ENCODE measurements at places on chromosomes 13 and 19. TPM values are rescaled to one million over a fixed set of nuclear protein-coding genes. Genes with fewer than 3 reads are reported as not detected.

GRCh38 chr13:103130681-103131210, 64.5 kb upstream of the SLC10A2 start:
- no peak for DNase-seq

- no peak for DNase-seq
These were observed 91.8 kb downstream of the UBL3 start for GRCh38 chr13:29758531-29759114.

DNA sequence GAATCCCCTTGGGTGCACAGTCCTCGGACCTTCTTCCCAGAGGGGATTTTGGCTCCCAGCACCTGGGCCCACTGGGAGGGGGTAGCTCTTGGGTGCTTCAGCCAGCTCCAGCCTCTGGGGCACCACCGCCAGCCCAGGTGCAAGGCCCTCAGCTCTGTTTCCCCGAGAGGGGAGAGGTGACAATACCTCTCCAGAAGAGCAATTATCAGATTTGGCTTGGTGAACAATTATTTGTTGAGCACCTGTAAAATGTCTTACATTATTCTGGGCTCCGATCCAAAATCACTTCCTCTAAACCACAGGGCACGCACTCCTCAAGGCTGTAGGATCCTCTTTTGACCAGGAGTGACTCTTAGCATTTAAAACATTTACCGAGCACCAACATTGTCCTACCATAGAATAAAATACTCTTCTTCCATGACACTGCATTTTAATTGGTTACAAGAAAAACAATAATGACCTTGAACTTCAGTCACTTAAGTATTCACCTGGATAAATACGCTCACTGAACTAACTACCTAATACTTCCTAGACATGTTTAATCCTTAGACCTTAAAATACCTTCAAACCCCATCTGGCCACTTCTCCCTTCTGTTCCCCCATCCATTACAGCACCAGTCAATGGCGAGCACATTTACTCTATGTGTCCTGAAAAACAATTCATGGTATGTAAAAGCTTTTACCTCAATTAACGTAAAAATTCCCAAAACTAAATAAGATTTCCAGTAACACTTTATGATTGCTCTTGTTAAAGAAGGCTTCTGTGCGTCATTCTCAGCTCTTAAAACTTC, 54.8 kb downstream of the ABCC4 start:
- no peak for DNase-seq

DNA sequence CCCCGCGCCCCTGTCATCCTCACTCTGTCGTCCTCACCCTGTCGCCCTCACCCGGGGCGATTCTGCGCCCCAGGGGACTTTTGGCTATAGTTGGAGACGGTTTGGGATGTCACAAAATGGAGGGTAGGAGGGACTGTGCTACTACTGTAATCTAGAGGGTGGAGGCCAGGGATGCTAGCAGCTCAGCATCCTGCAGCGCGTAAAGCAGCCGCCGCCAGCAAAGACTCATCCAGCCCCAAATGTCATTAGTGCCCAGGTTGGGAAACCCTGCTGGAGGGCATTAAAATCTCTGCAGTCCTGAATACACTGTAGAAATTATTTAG, 362 bp downstream of the ZNF557 start:
- no peak for DNase-seq

DNA sequence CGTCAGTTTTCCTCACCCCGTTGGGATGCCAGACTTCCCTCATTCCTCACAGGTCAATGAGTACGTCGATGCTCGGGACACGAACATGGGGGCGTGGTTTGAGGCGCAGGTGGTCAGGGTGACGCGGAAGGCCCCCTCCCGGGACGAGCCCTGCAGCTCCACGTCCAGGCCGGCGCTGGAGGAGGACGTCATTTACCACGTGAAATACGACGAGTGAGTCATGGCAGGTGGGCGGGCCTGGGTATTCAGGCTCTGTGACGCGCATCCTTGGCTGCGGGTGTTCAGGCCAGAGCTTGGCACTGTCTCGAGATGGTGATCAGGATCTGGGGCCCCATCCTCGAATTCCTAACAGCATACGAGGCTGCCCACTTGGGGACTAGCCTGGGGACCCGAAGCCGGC, 21.4 kb downstream of the UHRF1 start:
- DNase-seq: no peak

DNA sequence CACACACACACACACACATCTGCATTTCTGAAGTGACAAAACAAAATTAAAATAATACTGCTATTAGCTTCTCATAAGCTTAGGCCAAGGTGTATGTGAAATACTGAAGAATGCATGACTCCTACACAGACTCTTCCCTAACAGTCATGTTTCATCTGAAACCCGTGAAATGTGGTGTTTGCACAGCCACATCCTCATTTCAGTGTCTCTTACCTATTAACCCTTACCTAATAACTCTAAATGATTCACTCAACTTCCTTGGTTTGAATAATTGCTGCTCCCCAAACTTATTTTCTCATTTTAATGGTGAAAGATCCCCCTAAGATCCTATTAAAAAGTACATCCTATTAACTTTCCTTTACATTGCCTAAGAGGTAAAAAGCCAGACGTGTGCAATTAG, 117.6 kb downstream of the MIPEP start:
- no peak for DNase-seq

DNA sequence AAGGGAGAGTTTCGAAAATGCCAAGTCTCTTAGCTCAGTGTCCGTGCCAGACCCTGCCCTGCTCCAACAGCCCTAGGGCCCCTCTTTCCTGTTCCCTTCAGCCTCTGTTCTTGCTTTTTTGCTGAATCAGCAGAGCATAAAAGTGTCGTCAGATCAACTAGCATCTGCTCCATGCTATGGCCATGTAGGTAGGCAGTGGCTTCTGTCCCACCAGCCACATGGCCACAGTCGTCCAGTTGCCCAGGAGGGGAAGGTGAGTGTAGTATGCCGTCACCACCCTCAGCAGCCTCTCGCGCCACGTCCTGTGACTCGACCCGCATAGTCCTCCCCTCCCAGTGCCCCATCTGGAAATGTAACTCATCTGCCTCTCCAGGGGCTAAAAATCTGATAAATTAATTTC, 50.9 kb upstream of the ATP11A start:
- DNase-seq: no peak

- no peak for DNase-seq
These were observed 121.2 kb downstream of the B3GLCT start for GRCh38 chr13:31320946-31321345.

DNA sequence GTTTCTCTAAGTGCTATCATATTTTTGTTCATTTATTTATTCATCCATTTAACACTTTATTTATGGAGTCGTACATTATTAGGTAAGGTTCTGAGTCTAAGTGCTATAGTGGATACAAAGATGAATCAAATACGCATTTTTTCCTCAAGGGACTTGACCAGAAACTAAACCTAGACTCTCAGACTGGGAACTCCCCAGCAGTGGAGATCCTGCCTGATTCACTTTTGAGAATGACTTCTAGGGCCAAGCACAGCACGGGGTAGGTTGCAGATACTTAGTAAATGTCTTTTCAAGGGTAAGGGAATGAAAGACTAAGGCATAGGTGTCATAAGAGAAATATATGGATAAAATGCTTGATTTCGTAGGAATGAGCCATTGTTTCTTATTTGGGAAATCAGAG, 7.2 kb downstream of the DNAJC15 start:
- no peak for DNase-seq

GRCh38 chr13:76461999-76462398, 424.2 kb downstream of the KCTD12 start:
- DNase-seq: no peak

DNA sequence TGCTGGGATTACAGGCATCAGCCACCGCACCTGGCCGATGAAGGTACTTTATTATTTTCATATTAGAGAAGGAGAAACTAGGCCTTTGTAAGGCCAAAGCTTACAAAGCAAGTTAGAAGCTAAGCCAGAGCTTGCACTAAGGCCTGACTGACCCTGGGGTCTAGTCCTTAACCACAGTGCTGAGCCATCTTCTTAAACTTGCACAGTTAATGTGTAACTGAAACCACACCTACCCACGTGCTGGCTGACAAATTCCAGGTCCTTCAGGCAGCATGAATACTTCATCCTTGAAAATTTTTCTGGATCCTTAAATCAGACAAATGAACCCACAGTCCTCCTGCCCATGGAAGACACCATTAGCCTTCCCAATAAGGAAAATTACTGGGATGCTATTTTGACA, 880.6 kb downstream of the UQCRFS1 start:
- DNase-seq: no peak

DNA sequence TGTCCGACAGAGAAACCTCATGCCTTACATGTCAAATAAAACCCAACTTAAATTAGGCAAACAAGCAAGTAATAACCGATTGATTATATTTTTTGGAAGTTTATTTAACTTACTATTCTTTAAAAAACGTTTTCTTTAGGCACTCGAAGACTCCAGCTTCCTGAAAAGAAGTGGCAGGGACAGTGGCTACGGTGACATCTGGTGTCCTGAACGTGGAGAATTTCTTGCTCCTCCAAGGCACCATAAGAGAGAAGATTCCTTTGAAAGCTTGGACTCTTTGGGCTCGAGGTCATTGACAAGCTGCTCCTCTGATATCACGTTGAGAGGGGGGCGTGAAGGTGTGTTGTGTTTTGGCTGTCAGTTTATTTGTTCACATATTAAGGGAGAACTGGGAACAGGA, 164.4 kb downstream of the LMO7 start:
- no peak for DNase-seq

- no peak for DNase-seq
These were observed 10.4 kb upstream of the KLK14 start for GRCh38 chr19:51093101-51093500.

DNA sequence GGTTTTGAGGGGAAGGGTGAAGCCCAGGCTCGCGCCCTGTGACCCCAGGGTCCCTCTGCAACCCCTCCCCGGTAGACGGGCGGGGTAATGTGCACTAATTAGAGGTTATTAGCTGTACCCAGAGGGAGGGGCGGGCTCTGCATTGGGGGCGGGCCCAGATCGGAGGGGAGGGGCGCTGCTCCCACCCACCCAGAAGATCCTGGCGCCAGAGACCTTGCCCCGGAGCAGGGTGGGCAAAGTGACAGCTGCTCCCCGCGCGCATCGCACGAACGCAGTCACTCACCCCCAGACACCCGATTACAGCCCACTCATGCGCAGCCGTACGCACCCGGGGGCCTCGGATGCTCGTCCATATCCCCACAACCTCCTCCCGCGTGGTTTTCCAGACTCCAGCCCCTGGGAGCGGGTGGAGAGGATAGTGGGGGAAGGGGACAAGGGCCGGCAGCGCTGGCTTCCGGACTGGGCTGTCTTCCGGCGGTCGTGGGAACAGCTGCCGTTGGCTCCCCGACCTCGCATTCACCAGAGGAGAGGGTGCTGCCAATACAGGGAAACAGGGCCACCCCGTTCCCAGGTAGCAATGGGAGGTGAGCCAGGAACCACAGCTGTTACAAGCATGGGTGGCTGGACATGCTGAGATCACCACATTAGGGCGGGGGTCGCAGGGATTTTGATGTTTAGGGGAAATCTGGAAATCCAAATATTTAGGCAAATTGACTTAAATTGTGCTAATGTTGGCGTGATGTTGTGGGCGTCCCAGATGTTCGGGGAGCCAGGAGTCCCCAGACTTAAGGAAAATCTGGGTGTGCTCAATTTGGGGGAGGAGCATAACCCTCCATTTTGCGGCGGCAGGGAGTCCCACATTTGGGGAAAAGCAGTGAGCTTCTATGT, 2.9 kb upstream of the HOOK2 start:
- peak; percentile 85 for DNase-seq

DNA sequence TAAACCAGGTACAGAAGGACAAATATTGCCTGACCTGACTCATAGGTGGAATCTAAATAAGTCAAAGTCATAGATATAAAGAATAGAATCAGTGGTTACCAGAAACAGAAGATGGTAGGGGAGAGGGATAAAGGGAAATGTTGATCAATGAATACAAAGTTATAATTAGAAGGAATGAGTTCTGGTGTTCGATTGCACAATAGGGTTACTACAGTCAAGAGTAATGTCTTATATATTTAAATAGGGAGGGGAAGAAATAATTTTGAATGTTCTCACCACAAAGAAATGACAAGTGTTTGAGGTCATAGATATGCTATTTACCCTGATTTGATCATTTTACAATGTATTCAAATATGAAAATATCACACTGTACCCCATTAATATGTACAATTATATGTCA, 1541.2 kb downstream of the SLITRK1 start:
- no peak for DNase-seq

DNA sequence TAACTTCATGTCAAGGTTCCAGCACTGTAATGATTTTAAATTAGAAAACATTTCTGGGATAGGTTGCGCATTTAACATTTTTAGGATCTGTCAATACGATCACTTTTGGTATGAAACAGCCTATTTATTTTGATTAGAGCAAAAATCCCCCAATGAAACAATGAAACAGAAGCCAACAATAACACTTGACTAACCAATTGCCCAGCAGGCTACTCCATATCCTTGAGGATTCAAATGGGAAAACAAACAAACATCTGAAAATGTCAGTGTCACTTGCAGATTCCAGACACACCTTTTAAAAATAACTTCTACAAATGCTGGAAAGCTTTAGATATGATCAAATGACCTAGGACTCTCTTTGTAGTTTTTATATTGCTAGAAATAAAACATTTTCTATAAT, 1412.5 kb upstream of the PRR20A start:
- no peak for DNase-seq

DNA sequence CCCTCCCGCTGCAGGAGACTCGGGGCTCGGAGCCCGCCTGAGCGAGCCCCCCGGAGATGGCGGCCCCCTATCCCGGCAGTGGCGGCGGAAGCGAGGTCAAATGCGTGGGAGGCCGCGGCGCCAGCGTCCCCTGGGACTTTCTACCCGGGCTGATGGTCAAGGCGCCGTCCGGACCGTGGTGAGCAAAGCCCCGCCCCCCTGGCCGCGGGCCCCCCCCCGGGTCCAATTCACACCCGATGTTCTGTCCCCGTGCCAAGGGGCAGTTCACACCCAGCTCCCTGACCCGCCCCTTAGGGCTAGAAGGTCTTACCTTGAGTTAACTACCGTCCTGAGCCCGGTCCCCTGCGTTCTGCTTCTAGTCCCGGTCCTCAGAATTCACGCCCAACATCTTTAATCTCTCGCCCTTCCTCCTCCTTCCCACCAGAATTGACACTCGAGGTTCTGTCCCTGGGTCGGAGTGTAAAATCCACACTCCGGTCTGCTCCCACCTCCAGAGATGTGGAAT, 1.4 kb downstream of the NPAS1 start:
- peak; percentile 70 for DNase-seq

The DCLK1 gene
- total RNA-seq: 16.1 TPM

The FAM124A gene
- 5.5 TPM for total RNA-seq

The ZNF665 gene
- 2.0 TPM for total RNA-seq

The PPAN gene
- total RNA-seq: 29.3 TPM

The CABP5 gene
- total RNA-seq: not detected

The PINLYP gene
- 4.3 TPM for total RNA-seq

The FAM216B gene
- total RNA-seq: 91.9 TPM

The ZNF99 gene
- total RNA-seq: 0.19 TPM

The IGFL2 gene
- not detected for total RNA-seq

The PTGIR gene
- 11.2 TPM for total RNA-seq

The ZNF345 gene
- 2.1 TPM for total RNA-seq

The ADM5 gene
- total RNA-seq: 0.82 TPM

The SOX21 gene
- not detected for total RNA-seq

The ZNF135 gene
- 3.9 TPM for total RNA-seq

The CATSPERD gene
- total RNA-seq: not detected

The DNAAF3 gene
- total RNA-seq: 0.56 TPM

The BCAM gene
- total RNA-seq: 70.2 TPM

The GAPDHS gene
- not detected for total RNA-seq

The PRDX2 gene
- 683 TPM for total RNA-seq

The C19orf67 gene
- total RNA-seq: not detected

The ZNF583 gene
- 5.6 TPM for total RNA-seq

The ERICH6B gene
- total RNA-seq: not detected

All from right cardiac atrium (tissue), 5 donors.